Activated naive CD4-positive, alpha-beta T cell treated with anti-CD3 and anti-CD28 coated beads, Interleukin-2, amount 50 U/mL, for 16 hours (primary cell): ENCODE measurements at places on chromosomes 5 and 9.

- no peak for DNase-seq
Measured at GRCh38 chr5:123681061-123681460, 169.1 kb downstream of the CSNK1G3 start.

- DNase-seq: no peak
Measured at GRCh38 chr9:7055171-7055903, 297.6 kb downstream of the KDM4C start.

- no peak for DNase-seq
Measured at GRCh38 chr5:156188016-156188415, 138.9 kb upstream of the SGCD start.

DNA sequence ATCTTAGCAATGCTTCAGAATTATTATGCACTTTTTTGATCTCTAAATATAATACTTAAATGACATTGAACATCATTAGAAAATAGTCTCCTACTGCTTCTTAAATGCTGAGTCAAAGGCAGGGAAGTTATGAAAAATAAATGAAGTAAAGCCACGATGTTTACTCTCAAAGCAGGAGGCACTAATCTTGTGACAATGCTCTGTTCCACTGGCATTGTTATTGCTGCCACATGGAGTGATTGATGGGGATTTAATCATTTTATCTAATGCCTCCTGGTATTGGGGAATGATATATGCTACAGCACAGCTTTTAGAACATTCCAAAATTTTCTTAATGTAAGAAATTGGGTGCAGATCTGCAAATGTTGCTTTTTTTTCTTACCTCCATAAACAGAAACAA is 1655.4 kb upstream of the NUDT12 start:
- DNase-seq: no peak

DNA sequence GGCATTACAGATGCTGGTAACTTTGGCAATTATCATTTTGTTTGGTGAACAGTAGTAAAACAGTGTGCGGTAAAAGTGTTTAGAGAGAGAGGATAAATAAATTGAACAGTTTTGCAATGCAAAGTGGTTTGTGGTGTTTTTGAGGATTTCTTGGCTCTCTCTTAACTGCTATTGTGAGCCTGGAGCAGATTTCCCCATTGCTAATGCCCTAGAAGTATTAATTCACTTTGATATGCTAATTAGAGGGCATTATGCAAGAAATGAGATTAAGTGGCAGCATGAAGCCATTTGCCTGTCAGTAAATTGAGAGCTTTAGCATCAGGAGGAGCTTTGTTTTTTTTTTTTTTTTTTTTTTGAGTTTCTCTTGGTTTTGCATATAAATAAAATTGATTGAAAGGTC is 8.2 kb downstream of the PBX3 start:
- no peak for DNase-seq

DNA sequence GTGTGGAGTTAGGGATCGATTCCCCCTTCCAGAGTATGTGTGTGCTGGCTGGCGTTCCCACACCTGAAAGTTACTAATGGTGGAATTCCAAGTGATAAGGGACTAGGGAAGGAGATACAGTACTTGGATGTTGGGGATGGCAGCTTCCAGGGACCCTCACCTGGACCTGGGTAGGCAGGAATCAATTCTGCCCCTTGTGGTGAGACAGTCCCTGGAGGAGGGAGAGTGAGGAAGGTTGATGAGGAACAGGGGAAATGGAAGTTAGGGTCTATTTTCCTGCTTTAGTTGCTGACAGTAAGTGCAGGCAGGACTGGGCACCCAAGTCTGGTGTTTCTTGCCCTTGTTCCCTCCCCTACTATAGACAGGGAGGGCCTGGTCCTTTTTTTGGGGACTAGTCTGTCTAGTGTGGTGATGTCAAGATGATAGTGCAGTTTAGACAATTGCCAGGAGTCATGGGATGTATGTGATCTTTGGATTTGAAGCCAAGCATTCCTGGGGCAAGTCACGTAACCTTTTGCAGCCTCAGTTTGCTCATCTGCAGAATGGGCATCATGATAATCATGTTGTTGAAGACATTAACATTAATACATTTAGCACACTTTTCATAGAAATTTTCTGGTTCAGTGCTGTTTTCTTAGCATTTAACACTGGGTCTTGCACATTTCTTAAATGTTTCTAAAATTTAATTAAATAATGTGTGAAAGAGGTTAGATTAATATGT is 51.7 kb downstream of the DAB2IP start:
- DNase-seq: no peak

DNA sequence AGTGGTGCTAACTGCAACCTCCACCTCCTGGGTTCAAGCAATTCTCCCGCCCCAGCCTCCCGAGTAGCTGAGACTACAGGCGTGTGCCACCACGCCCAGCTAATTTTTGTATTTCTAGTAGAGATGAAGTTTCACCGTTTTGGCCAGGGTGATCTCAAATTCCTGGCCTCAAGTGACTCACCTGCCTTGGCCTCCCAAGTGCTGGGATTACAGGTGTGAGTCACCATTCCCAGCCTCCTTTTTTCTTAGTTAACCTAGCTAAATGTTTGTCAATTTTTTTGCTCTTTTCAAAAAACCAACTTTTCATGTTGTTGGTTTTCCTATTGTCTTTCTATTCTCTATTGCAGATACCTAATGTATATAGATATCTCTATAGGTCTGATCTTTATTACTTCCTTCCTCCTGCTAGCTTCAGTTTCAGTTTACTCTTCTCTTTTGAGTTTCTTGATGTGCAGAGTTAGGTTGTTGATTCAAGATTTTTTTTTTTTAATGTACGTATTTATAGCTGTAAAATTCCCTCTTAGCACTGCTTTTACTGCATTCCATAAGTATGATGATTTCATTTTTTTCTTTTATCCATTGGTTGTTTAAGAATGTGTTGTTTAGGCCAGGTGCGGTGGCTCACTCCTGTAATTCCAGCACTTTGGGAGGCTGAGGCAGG is 32.9 kb downstream of the FGD3 start:
- DNase-seq: no peak

DNA sequence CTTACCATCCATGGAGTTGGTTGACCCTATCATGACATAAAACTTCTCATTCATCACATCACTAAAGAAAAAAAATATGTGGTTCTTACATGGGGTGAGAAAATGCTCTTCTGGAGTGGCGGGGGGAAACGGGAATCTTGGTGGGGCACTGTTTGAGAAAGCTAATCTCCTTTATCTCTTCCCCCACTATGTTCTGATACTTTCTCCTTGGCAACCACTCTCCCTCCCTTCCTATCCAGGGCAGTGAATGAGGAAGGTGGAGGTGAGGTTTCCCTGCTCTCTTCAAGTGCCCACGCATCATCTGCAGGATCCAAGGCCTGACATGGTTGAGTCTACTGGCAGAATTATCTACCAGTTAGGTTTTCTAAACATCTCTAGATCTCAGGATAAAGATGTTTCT is 220.8 kb upstream of the TBCA start:
- DNase-seq: no peak

DNA sequence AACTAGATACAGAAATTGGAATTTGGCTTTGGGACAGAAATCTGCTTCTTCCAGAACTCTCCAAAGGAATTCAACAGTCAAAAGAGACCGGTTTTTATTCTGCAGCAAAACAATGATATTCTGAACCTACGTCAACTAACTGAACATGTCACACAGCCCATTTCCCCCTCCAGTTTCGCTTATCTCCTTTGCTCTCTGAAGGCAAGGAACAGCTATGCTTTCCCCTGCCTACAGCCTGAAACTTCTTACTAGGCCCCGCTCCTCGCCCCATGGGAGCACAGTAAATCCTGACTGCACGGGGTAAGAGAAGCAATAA is 488 bp downstream of the SKIC3 start:
- no peak for DNase-seq

DNA sequence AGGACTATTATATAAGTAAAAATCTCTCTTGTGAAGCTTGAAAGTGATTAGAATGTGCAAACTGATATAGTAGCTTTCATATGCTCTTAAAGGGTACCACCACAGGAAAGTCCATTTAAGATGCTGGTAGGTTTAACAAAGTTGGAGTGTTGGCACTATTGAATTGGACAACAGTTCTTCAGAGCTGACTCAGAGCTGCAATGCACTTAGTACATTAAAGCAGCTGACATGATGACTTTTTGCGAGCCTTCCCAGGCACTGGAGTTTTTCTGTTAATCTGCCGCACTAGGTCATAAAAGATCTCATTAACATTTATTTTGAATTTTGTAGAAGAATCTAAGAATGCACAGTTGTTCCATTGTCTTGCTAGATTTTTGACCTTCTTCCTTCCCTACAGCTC is 243.8 kb downstream of the ADAMTSL1 start:
- DNase-seq: no peak

GRCh38 chr5:170633235-170634081 is 129.6 kb downstream of the KCNIP1 start:
- DNase-seq: no peak

DNA sequence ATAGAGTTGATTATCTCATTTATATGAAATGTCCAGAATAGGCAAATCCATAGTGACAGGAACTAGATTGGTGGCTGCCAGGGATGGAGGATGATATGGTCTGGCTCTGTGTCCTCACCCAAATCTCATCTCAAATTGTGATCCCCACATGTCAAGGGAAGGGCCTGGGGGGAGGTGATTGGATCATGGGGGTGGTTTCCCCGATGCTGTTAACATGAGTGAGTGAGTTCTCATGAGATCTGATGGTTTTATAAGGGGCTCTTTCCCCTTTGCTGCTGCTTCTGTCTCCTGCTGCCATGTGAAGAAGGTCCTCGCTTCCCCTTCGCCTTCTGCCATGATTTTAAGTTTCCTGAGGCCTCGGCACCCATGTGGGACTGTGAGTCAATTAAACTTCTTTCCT is 21.4 kb downstream of the EEIG1 start:
- DNase-seq: no peak

- no peak for DNase-seq
Measured at GRCh38 chr9:38207247-38207778, 138.3 kb upstream of the SHB start.

GRCh38 chr9:78479441-78479840 is 182.5 kb downstream of the PSAT1 start:
- DNase-seq: no peak

DNA sequence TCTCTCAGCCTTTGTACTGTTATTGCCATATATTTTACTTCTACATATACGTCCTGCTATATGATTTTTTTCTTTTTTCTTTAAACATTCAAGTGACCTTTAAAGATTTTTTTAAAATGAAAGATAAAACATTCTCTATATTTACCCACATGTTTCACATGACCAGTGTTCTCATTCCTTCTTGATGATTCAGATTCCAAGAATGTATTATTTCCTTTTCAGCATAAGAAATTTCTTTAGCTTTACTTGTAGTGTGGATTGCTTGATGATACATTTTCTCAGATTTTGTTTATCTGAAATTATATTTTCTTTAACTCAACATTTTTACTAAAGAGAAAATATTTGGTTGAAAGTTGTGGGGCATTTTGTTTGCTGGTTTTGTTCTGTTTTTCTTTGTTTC is 792.1 kb downstream of the BRINP1 start:
- no peak for DNase-seq

DNA sequence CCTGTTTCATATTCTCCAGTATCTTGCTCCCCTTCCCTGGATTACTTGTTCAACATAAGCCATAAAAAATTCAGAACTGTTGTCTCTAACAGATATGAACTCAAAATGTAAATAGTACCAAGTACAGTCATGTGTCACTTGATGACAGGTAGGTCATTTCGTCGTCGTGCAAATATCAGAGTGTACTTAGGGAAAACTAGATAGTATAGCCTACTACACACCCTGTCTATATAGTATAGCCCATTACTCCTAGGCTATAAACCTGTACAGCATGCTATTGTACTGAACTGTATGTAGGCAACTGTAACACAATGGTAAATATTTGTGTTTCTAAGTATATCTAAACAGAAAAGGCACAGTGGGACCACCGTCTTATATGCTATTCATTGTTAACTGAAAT is 39.1 kb downstream of the SMIM15 start:
- no peak for DNase-seq

DNA sequence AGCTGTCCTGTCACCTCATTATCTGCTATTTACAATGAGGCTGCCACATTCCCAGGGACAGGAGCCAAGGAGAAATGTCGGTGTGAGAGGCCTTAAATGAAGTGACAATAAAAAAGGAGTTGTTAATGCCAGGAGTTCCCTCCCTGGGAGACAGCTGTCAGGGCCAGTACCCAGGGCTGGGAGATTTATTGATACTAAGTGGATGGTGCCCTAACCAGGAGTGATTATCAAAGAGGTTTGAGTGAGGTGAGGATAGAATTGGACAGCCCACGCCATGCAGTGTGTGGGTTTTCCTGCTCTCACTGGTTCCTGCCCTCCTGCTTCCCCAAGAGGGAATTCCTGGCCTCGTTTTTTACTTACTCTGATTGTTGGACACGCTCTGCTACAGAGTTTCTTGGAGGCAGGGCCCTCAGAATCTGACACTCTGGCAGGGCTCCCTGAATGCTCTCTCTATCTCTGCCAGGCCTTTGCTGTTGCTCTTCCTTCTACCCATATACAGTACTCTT is 150.8 kb downstream of the GRIA1 start:
- no peak for DNase-seq

DNA sequence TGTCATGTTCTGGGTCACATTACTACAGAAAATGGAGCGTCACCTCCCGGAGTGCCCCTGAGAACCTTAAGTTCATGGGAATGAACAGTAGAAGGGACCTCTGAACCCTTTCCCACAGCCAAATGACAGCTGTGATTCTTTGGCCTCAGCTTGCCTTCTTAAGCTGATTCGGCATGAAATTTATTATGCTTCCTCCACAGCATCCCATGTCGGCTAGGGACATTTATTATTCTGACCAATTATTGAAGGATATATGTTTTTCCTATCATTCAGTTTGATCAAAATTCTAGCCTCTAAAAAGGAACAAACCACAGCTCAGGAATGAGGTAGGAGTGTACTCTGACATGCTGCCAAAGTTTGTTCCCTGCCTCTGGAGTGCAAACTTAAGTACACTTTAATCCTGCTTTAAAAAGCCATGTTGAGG is 440.6 kb downstream of the CETN3 start:
- DNase-seq: no peak

- no peak for DNase-seq
Measured at GRCh38 chr5:20335978-20336377, 348.0 kb upstream of the CDH18 start.

GRCh38 chr5:154369682-154370081 is 76.1 kb upstream of the SAP30L start:
- DNase-seq: no peak

DNA sequence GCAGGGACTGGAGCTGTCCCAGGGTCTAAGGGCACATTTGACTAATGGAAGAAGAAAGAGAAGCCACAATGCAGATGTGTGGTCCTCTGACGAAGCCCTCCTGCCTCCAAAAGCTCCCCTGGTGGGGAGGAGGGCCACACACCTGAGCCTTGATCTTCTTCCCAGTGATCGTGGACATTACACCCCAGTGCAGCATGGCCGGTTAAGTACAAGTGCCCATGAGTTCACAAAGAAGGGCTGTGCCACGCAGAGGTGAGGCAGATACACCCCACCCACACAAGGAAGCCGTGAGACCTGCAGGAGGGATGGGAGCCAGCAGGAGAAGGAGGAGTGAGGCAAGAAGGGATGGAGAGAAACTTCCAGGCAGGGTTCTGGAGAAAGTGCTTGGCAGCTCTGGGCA is 199.0 kb upstream of the MVB12B start:
- DNase-seq: no peak

GRCh38 chr5:127340606-127341005 is 50.0 kb downstream of the MEGF10 start:
- no peak for DNase-seq

- no peak for DNase-seq
Measured at GRCh38 chr5:14901462-14902051, 30.0 kb upstream of the ANKH start.
